Omental fat pad (tissue), 4 donors: ENCODE measurements at places on chromosomes 3 and 15. TPM values are rescaled to one million over a fixed set of nuclear protein-coding genes. Genes with fewer than 3 reads are reported as not detected.

PLA1A gene
- total RNA-seq = 6.8 TPM

DNA sequence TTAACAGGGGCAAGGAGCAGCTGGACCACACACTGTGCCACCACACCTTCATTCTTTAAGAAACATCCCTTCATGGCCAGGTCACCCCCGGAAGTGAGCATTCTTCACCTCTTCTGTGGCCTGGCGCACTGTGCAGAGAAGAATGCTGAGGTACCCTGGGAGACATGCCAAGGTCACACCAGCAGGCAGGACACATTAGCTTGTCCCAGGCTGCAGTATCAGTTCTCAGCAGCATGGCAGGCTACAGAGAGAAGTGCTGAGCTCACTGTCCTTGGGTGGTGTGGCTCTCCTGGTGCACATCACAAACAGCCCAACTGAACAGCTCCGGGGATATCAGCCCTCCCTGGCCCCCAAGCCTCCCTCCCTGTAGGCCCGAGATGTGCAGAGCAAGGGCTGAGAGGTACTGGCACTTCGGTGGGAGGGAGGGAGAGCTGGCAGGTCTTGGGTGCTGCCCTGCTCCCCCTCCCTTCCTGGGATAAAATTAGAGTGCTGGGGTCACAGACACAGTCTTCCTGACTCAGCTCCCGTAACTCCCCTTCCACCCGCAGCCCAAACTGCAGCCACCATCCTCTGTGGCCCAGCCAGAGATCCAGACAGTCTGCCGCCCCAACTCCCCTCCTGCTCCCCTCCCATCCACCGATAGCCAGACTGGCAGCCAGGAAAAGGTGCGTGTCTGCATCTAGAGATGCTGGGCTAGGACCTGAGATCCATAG lies 13.4 kb downstream of the SEMA7A start:
- DNase-seq = no peak

DNA sequence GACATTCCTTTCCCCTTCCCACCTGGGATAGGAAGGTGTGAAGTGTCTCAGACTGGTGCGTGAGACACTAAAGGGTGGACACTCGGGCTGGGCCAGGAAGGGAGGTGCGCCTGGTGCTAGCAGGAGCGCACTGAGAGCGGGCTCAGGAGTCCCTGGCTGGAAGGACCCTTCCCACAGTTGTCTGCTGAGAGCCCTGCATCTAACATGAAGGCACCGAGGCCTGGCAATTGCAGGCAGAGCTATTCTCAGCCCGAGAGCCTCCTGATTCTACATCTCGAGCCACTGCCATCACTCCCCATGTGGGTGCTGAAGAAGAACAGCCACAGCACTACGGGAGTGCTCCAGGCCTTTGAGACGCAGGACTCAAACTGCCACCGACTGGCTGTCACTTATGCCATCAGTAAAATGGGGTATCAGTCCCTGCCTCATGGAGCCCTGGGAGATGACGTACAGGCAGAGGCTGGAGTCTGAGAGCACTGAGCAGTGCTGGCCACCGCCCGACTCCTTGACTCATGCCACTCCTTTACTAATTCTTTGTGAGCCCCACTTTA lies 159.4 kb downstream of the KLF13 start:
- no peak for DNase-seq

DNA sequence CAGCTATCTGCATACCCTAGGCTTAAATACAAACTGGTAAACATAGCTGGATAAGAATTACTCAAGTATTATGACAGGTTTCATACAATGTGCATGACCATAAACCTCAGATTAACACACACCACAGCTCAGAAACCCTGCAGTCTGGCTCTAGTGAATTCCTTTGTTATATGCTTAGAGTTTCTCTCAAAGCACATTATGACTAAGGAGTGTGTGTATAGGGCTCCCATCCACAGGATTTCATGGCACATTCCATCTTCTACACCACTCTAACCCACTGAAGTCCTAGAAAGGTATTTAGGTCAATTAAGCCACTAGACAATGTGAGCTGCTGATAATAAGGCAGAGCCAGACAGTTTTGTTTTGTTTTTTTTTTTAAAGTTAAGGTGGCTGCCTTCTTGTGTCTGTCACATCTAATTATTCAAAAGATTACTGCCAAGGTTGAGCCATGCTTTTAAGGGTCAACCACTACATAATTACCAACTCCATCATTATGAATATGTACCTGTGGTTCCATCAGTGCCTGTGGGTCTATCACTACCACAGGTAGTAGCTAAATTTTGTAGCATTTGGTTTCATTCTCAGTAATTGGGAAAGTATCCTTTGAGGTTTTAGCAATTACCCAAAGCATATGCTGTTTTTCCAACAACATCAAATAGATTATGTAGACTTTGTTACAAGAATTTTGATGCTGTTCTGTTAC lies 107.0 kb downstream of the ALCAM start:
- no peak for DNase-seq

DNA sequence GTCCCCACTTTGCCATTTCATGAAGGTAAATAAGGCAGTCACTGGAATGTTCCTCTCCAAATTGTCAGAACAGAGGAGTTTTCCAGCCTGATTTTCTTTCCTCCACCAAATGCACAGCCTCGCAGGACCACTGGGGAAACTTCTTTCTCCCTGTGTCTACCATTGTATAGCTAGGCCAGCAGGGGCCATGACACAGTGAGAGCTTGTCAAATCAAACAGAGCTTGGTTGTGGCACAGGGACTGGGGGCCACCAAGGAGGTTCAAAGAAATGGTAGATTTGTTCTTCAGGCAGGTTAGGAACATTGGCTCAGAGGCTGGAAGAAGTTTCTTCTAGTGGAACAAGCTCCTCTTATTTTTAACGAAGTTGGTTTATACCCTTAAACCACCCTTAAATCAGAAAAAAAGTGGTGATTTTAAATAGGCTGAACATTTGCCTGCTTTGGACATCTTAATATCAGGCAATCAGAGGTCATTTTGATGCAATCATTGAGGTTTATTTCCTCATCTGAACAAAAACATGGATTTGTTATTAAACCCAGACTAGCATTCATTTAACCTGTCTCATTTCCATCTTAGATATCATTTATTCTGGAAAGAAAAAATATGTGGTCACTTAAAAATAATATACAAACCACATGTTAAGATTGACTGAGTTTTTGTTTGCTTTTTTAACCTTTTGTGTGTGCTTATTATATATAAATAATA lies 105.6 kb downstream of the GTPBP8 start:
- no peak for DNase-seq

- DNase-seq = no peak
Observed at GRCh38 chr15:36932070-36932469, 168.3 kb downstream of the MEIS2 start.

KBTBD8 gene
- total RNA-seq = 1.1 TPM

GRCh38 chr3:46479021-46479420 lies 14.3 kb upstream of the LTF start:
- DNase-seq = no peak

DNA sequence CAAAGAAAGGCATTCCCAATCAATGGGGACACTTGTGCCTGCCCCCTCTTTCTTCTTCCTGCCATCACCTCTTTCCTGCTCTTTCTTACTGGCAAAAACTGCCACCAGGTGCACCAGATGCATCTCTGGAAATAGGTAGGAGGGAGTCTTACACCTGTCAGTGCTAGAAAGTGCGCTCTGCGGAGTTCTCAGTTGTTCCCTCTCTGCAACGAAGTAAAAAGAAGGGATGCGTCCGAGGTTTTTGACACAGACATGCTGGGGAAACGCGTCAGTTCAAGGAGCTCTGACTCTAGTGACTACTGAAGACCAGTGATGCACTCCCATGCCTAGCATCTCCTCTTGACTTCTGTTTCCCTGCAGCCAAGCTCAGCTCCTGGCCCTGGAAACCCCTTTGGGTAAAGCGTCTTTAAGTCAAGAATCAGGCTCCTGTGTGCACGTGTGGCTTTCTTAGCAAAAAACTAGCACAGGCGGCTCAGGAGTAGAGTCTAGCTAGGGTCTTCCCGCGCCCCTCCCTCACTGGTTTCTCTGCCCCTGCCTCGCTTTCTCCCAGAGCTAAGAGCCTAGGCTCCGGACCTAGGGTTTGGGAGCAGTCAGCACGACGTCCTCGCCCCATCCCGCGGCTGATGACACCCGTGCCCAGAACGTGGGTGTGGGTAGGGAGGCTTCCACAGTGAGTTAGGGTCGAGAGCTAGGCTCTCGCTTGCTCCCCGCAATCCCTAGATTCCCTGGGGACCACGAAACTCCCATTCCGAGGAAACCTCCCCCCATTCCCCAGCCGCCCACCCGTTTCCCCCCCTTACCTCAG lies 564 bp upstream of the GRM7 start:
- no peak for DNase-seq

CAMKV gene
- total RNA-seq = not detected

GRCh38 chr15:53869806-53870073 lies 108.5 kb upstream of the UNC13C start:
- DNase-seq = no peak

- no peak for DNase-seq
Observed at GRCh38 chr3:43499256-43499655, 122.6 kb downstream of the ANO10 start.

- DNase-seq = no peak
Observed at GRCh38 chr3:190368881-190369280, 19.1 kb upstream of the CLDN16 start.

- DNase-seq = no peak
Observed at GRCh38 chr3:28151608-28152228, 89.7 kb upstream of the CMC1 start.

- no peak for DNase-seq
Observed at GRCh38 chr15:33737687-33738601, 230.4 kb upstream of the CHRM5 start.

RTP3 gene
- total RNA-seq = not detected

GCSAM gene
- not detected for total RNA-seq

PROK2 gene
- 0.93 TPM for total RNA-seq

GRCh38 chr3:112736386-112736785 lies 95.4 kb upstream of the CCDC80 start:
- no peak for DNase-seq

DNA sequence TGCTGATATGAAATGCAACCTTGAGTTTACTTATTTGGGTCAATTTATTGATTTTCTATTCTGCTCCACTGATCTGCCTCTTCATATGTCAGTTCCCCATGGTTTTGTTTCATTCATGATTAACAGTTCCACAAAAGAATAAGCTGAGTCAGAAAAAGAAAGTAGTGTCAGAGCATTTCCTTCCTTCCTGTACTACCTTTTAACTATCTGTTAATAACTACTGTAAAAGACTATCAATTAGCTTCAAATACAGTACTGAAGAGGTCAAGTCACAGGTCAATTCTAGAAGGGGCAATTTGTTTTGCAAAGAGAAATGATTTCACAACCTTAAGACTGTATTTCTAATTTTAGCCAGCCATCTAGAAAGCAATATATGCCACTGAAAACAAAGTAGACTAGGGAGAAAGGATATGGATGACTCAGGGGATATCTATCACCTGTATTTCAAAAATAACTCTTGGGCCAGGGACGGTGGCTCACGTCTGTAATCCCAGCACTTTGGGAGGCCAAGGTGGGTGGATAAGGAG lies 129.5 kb downstream of the TFDP2 start:
- DNase-seq = no peak

DNA sequence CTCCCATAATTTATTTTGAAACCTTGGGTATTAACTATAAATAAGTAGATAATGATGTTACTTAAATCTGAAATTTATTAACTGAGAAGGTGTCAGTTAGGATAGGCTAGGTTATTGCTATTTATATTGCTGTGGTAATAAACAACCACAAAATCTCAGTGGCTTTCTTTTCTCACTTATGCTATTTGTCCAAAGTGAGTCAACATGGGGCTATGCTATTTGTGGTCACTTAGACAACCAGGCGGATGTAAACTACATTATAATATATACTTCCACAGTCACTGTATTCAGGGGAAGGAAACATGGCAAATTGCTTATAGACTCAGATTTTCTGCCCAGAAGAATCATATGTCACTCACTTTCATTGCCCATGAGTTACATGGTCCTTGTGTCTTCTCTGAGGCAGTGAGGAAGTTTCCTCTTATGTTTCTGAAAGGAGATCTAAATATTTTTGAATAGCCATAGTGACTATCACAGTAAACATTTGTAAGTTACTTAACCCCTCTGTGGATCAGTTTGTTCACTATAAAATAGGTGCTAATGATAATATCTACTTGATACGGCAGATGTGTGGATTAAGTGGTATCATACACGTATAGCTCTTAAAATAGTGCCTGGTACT lies 19.8 kb downstream of the HMG20A start:
- DNase-seq = no peak

VGLL3 gene
- 99.6 TPM for total RNA-seq

- DNase-seq = no peak
Observed at GRCh38 chr3:147391781-147392624, 14.3 kb downstream of the ZIC4 start.

DNA sequence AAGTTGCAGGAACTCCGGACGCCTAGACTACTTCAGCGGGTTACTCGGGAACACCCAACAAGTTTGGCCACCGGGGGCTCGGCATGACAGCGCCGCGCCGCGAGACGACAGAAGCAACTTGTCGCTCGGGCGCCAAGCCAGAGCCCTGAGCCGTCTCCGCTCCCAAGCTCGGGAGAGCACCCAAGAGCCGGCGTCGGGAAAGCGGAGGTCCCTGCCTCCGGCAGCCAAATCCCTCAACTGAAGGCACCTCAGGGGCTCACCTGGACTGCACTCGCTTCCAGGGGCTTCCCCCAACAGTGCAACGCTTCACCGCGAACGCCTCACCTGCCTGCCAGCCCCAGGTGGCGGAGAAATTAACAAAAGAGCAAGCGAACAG lies 640 bp downstream of the MB21D2 start:
- no peak for DNase-seq

MORC1 gene
- not detected for total RNA-seq

CMTM8 gene
- 18.3 TPM for total RNA-seq

- no peak for DNase-seq
Observed at GRCh38 chr3:54875596-54876268, 52.1 kb downstream of the LRTM1 start.

COL6A5 gene
- total RNA-seq = 0.09 TPM

- no peak for DNase-seq
Observed at GRCh38 chr15:42078903-42079302, 15.5 kb downstream of the PLA2G4D start.

NEK10 gene
- total RNA-seq = 2.6 TPM

- no peak for DNase-seq
Observed at GRCh38 chr15:57873564-57874209, 167.2 kb downstream of the POLR2M start.

- DNase-seq = no peak
Observed at GRCh38 chr15:91099995-91100813, at the start of gene SV2B. SV2B (plus strand) TSS chr15:91100257; CDS start chr15:91226264, 126,007 bp downstream.
